ENCODE measurements at places on chromosomes 1 and 21. TPM values are rescaled to one million over a fixed set of nuclear protein-coding genes. Genes with fewer than 3 reads are reported as not detected.

FHAD1 gene
- not detected for total RNA-seq

ST6GALNAC3 gene
- 110 TPM for total RNA-seq

RSPO1 gene
- total RNA-seq, result not detected

DTL gene
- 9.8 TPM for total RNA-seq

USH2A gene
- not detected for total RNA-seq

PIK3CD gene
- 4.7 TPM for total RNA-seq

KRTAP21-2 gene
- total RNA-seq, result not detected

TMEM51 gene
- total RNA-seq, result 10.4 TPM

CHI3L1 gene
- not detected for total RNA-seq

TRIM67 gene
- not detected for total RNA-seq

CITED4 gene
- 1.5 TPM for total RNA-seq

ADAMTS1 gene
- total RNA-seq, result 4.6 TPM

F13B gene
- not detected for total RNA-seq

MR1 gene
- total RNA-seq, result 1.1 TPM

SLC66A1 gene
- total RNA-seq, result 11.5 TPM

MAP1LC3C gene
- total RNA-seq, result not detected

OLIG2 gene
- total RNA-seq, result not detected
